ENCODE measurements at places on chromosomes 3 and 15.
A peak's percentile ranks its signal among the peaks of the same experiment; 100 is the strongest.

- no peak for DNase-seq
Measured at GRCh38 chr15:67433495-67434099, 87.3 kb upstream of the C15orf61 start.

DNA sequence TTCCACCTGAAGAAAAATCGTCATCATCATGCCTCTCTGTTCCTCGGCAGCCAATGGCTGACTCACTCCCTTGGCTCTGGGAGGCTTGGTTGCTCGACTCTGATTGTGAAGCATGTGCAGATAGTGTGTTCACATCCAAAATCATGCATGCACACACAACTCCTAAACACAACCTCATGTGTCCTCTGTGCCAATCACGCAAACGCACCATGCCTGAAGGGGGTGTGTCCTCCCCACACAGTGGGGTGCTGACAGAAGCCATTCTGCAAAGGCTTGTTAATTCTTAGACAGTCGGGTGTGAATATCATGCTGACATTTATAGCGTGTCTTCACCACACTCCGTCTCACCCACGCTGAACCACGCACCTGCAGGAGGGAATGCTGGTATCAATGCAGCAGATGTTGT lies 11.4 kb upstream of the CCDC174 start:
- DNase-seq, result no peak

DNA sequence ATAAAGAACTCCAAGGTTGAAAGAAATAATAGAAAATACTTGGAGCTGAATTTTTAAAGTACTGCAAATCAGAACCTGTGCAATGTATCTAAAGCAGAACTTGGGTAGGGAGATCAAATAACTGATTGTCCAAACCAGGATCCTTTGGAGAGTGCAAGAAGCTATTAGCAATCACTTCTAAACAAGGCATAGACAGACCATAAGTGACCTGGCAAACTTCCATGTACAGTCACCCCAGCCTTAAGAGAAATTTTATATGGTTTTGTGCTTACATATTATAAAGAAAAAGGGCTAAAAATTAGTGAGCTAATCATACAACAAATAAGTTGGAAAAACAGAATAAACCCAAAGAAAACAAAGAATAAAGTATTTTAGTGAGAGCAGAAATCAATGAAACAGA lies 35.2 kb downstream of the ETV5 start:
- DNase-seq, result no peak

- no peak for DNase-seq
Measured at GRCh38 chr3:66115858-66116654, 77.3 kb upstream of the MAGI1 start.

DNA sequence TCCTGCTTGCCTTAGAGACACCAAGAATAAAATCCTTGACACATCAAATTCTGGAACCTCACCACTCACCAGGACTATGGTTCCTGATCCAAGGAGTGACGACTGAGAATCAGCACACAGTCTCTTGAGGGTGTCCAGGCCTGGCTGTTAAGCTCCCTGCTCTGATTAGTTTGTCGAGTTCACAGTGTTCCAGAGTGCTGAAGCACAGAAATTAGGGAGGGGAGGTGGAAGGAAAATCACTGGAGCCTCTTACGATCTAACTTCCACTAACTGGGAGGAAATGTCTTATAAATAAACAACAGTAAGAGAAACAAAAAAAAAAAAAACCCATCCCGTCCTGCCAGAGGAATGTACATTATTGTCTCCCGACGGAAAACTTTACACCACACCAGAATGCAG lies 330.2 kb downstream of the TIGIT start:
- no peak for DNase-seq

- DNase-seq, result no peak
Measured at GRCh38 chr3:70999730-71000129, 583.8 kb downstream of the FOXP1 start.

DNA sequence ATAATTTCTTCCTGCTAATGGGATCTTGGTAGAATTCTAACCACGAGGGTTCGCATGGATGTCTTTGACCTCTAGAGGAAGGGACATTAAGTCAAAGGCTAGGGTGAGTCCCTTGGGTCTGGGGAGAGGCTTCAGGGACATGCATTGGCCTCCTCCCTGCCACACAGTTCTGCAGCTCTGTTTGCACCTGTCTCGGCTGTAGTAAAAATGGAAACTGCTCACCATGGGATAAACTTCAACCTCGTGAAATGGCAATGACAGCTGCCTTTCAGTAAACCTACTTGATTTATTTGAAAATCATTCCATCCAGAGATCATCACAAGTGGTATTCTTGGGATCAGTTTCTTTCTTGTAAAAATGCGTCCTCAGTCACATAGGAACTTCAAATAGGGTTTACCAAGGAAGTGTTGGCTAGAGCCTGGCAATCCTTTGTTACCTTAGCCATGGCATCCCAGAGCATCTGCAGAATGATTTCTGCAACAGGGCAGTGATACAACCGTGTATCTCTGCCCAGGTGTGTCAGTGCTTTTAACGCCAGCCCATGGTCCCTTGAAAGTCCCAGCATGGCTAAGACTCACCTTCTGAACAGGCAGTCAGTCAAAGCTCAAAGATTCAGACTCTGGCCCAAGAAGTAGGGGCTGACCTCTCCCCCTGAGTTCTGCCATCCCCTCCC lies 14.0 kb upstream of the LRTM1 start:
- no peak for DNase-seq

DNA sequence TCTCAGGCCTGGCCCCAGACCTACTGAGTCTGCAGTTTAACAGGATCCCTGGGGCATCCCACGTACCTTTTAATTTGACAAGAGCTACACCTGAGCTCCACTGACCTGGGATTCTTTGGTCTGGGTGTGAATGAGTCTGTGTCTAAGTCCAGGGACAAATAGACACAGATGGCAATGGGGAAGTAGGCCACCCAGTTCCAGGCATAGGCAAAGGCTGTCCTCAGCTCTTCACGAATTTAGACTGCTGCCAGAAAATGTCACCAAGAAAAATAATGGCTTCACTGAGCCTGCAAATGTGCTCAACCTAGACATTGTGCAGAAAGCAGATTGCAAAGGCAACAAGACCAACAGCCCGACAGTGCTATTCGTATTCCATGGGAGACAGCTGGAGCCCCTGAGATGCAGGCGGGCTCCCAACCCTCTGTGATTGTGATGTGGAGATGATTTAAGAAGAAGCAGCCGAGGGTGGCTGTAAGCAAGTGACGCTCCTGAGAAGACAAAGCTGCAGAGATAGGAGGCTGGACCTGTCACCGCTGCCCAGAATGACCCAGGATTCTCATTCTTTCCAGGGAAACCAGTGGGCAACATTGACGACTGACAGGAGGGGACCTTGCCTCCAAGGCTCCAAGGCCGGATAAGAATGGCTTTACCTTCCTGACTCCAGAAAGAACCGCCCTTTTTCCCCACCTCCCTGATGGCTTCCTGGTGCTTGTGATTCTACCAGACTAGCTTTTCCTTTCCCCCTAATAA lies 39.8 kb upstream of the IREB2 start:
- no peak for DNase-seq

DNA sequence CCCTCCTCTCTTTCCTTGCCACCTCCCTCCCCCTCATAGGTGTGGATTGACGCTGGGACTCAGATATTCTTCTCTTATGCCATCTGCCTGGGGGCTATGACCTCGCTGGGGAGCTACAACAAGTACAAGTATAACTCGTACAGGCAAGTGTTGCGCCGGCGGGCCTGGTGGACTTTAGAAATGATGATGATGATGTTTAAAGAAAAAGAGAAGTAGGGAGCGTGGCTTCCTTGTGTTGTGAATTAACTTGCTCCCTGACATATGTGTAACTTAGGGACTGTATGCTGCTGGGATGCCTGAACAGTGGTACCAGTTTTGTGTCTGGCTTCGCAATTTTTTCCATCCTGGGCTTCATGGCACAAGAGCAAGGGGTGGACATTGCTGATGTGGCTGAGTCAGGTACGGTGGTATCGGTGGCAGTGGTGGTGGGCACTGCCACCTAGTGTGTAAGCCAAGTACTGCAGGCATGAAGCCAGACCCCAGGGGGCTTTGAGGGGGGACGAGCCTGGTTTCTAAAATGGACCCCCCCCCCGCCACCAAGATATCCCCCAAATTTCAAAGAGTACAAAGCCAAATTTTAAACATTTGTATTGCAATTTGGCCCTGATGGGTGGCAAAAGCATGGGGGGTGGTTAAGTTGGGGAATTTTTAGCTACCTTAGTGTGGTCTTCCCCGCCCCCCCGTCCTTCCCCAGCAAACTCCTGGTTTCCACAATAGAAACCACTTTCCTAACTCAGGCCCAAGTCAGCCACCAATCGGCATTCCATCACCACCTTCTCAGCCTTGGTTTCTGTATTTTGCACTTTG lies 65.6 kb downstream of the SLC6A6 start:
- peak; percentile 14 for DNase-seq

GRCh38 chr3:7754653-7755441 lies 746.8 kb upstream of the LMCD1 start:
- no peak for DNase-seq

DNA sequence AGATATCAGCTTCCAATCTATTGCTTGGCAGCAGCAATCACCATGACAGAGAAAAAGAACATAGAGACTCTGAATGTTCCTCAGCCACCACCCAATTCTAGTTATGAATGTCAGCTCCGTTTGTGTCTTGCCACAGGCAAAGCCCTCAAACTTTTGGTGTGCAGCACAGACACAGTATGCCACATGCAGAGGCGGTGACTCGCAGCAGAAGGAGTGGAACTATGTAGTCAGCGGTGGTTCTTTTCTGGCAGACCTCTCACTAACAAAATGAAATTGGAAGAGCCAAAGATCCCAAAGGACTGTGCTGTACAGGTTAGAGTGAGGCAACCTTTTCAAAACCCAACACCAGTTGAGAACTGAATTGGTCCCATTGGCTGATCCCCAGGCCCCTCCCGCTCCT lies 220.9 kb downstream of the SLC9A9 start:
- DNase-seq, result no peak

DNA sequence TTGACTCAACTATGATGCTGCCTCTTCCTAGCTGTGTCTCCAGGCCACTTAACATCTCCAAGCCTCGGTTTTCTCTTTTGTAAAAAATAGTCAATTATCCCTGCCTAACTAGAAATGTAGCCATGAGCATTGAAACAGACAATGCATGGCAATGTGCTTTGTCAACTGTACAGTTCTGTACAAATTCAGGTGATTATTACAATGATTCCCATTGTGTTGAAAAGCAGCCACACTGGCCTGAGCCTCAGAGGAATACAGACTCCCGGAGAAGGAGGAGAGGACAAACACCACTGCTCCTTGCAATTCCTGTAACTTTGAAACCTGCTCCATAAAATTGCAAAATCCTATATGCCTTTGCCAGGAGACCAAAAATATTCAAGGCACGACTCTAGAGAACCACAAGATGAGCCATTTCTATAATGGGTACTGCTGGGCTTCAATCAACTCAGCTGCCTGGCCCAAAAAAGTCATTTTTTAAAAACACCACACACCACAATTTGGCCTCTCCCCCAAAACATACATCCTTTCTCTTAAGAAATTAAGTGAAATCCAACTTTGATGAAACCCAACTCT lies 28.6 kb downstream of the DAPK2 start:
- no peak for DNase-seq

- DNase-seq, result no peak
Measured at GRCh38 chr3:142459096-142459495, 11.3 kb upstream of the XRN1 start.

- DNase-seq, result no peak
Measured at GRCh38 chr15:35663956-35664355, 118.0 kb upstream of the DPH6 start.

DNA sequence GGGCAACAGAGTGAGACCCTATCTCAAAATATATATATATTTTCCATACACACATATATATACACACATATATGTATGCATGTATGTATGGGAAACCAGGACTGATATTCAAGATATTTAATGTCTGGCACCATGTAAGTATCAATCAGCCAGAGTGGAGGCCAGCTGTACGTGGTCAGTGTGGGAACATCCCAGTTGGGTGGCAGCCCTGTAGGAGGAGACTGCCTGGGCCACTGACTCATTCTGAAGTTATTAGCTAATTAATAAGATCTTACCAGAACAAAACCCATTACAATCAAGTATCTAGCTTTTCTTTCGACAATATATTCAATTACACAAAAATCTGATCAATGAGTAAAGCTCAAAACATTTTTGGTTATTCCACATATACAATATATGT lies 85.1 kb upstream of the OCA2 start:
- no peak for DNase-seq

- no peak for DNase-seq
Measured at GRCh38 chr15:65368302-65369211, 9.2 kb downstream of the IGDCC3 start.

GRCh38 chr15:100919481-100920405 lies 586 bp downstream of the LRRK1 start:
- no peak for DNase-seq

GRCh38 chr15:84811828-84812227 lies 5.3 kb upstream of the ALPK3 start:
- DNase-seq, result no peak

DNA sequence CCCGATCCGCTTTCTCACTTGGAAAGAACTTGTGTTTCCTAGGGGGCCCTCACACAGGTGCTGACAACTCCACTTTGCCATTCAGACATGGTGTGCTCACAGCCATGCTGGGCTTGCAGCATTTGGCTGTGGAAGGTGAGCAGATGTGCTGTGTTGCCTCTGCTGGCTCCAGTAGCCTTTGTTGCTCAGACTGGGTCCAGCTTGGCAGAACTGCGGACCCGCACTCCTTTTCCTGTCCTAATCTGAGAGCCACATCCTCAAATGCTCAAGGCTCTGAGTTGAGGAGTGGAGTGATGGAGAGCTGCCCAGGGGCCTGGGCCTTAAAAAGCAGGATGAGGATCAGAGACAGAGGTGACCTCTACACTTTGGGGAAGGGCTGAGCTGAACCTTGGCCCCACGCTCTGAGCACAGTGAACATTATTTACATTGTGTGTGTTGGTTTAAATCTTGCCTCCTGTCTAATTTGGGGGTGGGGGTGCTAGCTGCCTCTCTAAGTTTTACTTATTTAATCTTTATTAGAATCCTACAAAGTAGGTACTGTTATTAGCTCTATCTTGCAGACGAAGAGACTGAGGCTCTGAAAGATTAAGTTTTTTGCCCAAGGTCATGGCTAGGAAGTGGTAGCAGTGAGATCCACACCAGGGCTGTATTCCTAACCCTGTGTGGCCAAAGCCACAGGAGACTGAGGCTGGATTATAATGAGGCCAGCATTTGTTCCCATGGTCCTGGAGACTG lies 17.2 kb downstream of the ACOX2 start:
- DNase-seq, result no peak

GRCh38 chr15:77251662-77252061 lies 168.2 kb downstream of the PEAK1 start:
- DNase-seq, result no peak

DNA sequence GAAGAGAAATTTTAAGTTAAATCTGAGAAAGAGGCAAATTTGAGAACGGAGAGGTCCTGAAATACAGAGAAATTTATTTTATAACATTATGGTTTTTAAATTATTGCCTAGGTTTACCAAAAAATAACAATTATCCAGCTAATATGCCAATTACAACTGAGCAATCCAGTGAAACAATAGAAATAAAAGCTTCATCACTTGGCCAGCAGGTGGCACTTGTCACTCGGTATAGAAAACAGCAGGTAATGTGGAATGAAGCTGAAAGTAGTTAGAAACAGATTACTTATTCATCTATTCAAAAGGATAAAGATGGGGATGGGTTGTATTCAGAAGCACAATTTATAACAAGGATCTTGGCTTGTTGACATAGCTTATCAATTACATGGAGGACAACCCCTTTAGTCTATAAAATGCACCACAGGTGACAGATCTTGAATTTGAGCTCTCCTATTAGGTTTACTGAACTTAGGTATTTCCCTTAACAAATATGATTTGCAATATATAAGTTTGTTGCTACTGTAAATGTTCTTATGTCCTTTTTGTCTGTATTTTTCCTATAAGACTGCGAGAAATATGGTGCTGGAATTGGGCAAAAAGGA lies 70.1 kb upstream of the GUCA1C start:
- peak; percentile 10 for DNase-seq

Measured in T follicular helper cell (primary cell).